ENCODE measurements at places on chromosomes 2 and 18.

- no peak for DNase-seq
These were observed 248.4 kb downstream of the ETAA1 start for GRCh38 chr2:67645280-67646138.

- DNase-seq, result no peak
These were observed 75.4 kb downstream of the STK25 start for GRCh38 chr2:241432824-241433448.

GRCh38 chr2:232817756-232818155 is 41.4 kb upstream of the KCNJ13 start:
- DNase-seq, result no peak

GRCh38 chr18:7855028-7855427 is 287.9 kb downstream of the PTPRM start:
- no peak for DNase-seq

DNA sequence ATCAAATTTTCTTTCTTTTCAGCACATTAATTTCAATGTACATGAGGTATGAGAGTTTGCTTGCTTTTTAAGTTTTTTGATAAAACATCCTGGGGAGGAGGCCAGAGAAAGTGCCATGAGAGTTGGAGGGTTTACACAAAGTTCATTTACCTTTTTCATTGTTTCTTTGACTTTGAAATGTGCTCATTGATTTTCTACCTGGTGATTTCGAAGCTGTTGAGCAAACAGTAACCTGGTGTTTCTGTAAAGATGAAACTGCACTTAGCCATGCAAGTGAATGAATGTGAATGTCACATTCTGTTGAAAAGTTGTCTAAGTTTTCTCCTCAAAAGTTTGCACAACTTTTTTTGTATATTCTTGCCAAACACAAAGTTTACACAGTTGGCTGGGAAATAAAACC is 797.0 kb downstream of the METTL4 start:
- no peak for DNase-seq

Data from substantia nigra (tissue), 51 donors.